HT-29 (cell line): ENCODE measurements at places on chromosomes 13 and 19. TPM values are rescaled to one million over a fixed set of nuclear protein-coding genes. Genes with fewer than 3 reads are reported as not detected.

The ITGBL1 gene
- total RNA-seq, result not detected in 2 replicates

The KIR3DL1 gene
- not detected in 2 replicates for total RNA-seq

The CBY2 gene
- total RNA-seq, result not detected in 2 replicates

The PLIN3 gene
- 69.6 and 70.9 TPM in 2 replicates for total RNA-seq

The ZNF225 gene
- total RNA-seq, result 0.44 and 0.64 TPM in 2 replicates

The IGFL3 gene
- total RNA-seq, result not detected in 2 replicates

The FTL gene
- total RNA-seq, result 5,979 and 6,365 TPM in 2 replicates

The CYP4F8 gene
- not detected in 2 replicates for total RNA-seq

- DNase-seq, result no peak
Observed at GRCh38 chr13:90640976-90641375, 706.5 kb upstream of the MIR17HG start.

- no peak for DNase-seq
Observed at GRCh38 chr19:16702123-16702522, 17.5 kb upstream of the NWD1 start.

GRCh38 chr19:21084343-21084742, 2.3 kb downstream of the ZNF714 start:
- no peak for DNase-seq

- no peak for DNase-seq
Observed at GRCh38 chr13:40149611-40150274, 494.3 kb downstream of the COG6 start.

- no peak for DNase-seq
Observed at GRCh38 chr13:93446238-93446637, 219.6 kb downstream of the GPC6 start.

GRCh38 chr13:79097201-79097600, 308.9 kb downstream of the RBM26 start:
- DNase-seq, result no peak

DNA sequence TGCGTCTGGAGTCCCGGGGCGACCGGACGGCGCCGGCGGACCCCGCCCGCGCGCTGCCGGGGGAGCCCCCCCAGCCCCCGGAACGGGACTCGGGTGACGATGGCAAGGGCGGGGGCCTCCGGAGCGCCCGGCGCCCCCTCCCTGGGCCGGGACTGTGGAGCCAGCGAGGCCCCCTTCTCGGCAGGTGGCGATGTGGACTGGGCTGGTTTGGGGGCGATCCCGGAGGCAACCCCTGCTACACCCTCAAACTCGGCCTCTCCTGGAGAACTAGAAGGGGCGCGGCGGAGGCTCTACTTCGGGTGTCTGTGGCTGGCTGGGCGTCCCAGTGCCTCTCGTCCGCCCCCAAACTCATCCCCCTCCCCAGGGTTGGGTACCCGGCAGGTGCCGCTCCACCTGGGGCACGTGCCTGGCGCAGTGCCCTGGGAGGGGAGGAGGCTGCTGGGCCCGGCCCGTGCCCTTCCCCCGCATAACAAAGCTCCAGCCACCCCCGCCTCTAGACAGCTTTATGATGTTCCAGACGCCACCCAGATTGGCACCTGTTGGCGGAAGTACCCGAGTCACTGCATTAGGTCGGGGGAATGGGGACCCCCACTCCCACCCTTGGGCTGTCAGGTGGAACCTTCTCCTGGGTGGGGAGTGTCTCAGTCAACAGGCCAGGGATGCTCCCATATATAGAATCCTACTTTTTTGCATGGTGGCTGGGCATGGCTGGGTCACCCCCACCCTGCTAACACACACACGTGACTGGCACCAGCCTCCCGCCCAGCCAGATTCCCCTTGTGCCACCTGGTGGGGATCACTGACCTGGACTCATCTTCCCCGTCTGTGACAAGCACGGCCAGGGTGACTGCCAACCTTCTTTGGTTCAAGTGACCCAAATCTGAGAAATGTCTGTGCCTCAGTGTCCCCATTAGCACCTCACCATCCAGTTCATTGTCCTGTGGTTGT, 722 bp downstream of the PKN1 start:
- peak; percentile 47 for DNase-seq

DNA sequence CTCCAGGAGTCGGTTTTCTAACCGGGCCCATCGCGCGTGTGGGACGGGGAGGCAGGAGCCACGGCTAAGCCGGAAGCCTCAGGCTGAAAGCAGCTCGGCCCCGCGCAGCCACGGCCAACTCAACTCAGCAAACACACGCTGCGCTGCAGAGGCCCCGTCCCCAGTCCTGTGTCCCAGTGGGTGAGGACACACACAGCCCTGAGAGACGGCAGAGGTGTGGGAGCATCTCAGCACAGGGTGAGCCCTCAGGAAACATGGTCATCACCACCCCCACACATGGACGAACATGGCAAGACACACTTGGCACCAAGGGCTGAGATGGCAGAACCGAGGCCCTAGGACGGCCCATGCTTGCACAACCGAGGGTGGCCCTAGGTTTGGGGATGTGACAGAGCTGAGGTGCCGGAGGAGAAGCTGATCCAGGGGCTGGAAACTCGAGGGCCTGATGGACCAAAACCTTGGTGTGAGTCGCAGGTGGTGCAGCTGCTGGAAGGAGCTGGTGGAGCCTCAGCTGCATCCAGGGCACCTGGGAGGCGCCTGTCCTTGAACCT, 29.0 kb upstream of the C13orf46 start:
- DNase-seq, result no peak

DNA sequence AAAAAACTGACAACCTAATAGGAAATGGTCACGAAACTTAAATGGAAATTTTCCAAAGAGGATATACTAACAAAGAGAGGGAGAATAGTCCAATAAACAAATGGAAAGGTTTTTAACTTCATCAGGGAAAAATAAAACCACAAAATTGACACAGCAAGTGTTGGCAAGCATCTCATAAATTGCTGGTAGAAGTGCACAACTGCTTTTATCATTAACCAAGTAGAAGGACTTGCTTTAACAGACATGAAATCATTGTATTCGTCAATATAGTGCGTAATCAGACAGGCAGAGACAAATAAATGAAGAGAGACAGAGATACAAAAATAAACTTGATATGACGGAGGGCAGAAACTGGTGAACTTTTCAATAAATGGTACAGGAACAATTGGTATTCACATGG, 7.4 kb downstream of the TGDS start:
- no peak for DNase-seq
